ENCODE measurements at places on chromosomes 1 and 21. TPM values are rescaled to one million over a fixed set of nuclear protein-coding genes. Genes with fewer than 3 reads are reported as not detected.
A peak's percentile ranks its signal among the peaks of the same experiment; 100 is the strongest.

GRCh38 chr1:91500756-91501522 lies at the start of gene CDC7:
Gene CDC7, plus strand, starts transcription at chr1:91500851. Its CDS starts 866 bp downstream, at chr1:91501717.
- peak; percentile 96 for DNase-seq

DNA sequence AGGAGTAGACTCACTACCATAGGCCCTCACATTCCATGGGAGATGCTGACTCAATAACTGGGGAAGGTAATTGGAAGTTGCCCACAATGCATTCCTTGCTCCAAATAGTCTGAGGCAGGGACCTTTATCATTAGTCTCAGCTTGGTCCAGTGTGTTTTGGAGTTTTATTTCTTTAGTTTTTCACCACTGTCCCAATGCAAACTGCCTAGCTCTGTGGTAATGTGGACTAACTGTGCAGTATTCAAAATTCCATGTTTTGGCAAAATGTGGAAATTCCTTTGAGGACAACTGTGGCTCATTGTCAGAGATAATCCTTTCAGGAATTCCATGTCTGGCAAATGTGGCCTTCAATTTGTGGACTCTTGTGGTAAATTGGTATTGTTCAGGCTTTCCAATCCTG lies 78.1 kb upstream of the PAPPA2 start:
- DNase-seq: no peak

- no peak for DNase-seq
These were observed 143.1 kb downstream of the IFI44 start for GRCh38 chr1:78792756-78793155.

DNA sequence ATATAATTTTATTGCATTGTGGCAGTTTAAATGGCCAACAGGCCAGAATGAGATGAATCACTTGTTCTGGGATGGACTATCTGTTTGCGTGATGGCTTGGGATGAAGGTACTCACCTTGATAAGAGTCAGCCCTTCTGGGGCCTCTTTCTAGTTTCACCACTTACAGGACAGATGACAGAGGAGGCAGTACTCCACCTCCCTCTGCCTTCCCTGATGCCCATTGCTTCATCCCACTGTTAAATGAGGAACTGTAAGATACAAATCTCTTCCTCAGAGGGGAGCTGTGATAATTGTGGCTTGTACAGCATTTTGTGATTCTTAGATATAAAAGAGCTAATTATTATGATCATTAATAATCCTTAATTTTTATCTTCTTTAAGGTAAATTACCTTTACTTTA lies 3.7 kb upstream of the TCHH start:
- no peak for DNase-seq

The SUSD4 gene
- 0.09 TPM for total RNA-seq

- DNase-seq: no peak
These were observed 205.7 kb upstream of the RUNX1 start for GRCh38 chr21:35254765-35255138.

- DNase-seq: no peak
These were observed 26.2 kb upstream of the ERG start for GRCh38 chr21:38524168-38525153.

Data from K562 (cell line).